ENCODE measurements at places on chromosomes 16 and 17.
A peak's percentile ranks its signal among the peaks of the same experiment; 100 is the strongest.

DNA sequence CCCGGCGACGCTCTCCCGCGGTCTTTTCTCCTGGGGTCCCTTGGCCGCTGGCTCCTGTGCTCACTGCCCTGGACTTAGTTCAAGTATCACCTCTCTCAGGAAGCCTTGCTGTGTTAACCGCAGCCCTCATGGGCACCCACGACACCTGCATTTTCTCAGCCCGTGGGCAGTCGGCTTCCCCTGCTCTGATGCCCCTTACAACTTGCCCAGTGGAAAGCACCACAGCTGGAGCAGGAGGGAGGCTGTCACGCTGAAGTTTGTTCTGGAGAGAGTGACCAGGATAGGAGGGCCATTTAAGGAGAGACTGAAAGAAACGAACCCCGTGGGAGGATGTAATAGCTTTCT lies 395 bp downstream of the STXBP4 start:
- DNase-seq: no peak

- DNase-seq: no peak
Observed at GRCh38 chr17:64496348-64496785, 487 bp downstream of the POLG2 start.

DNA sequence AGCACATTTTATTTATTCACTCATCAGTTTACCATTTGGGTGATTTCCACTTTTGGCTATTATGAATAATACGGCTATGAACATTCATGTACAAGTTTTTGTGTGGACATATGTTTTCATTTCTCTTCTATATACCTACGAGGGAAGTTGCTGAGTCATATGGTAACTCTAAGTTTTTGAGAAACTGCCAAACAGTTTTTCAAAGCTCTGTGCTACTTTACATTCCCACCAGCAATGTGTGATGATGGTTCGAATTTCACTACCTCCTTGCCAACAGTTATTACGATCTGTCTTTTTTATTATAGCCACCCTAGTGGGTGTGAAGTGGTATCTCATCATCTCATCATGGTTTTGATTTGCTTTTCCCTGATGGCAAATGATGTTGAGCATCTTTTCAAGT lies 63.7 kb upstream of the MRTFB start:
- DNase-seq: no peak

- no peak for DNase-seq
Observed at GRCh38 chr16:79638386-79638785, 37.8 kb upstream of the MAF start.

DNA sequence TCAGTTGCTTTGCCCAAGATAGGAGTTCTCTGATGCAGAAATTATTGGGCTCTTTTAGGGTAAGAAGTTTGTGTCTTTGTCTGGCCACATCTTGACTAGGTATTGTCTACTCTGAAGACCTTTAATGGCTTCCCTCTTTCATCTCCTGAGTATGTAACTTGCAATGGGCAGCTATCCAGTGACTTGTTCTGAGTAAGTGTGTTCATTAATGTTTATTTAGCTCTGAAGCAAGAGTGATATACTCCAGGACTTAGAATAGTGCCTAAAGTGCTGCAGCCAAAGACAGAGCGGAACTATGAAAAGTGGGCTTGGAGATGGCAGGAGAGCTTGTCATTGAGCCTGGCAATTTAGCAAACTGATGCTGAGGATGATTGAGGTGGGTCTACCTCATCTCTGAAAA lies 8.8 kb upstream of the TANGO6 start:
- DNase-seq: no peak

DNA sequence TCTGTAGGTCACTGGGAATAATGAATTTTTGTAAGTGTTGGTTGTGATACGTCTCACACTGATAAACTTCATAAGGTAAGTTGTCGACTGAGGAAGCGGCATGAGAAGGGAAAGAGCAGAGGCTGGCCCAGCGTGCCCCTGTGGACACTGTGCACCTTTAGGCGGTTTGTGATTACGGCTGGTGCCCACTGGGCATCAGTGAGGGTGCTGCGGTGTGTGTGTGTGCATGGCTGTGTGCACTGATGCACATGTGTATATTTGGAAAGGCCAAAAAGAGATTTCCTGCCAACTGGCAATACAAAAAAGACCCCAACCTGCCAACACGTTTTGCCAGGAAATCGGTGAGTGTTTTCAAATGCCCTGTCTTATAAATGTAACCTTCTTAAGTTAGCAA lies 11.9 kb downstream of the IRF8 start:
- DNase-seq: no peak

- DNase-seq: no peak
Observed at GRCh38 chr16:17307504-17307903, 163.3 kb downstream of the XYLT1 start.

DNA sequence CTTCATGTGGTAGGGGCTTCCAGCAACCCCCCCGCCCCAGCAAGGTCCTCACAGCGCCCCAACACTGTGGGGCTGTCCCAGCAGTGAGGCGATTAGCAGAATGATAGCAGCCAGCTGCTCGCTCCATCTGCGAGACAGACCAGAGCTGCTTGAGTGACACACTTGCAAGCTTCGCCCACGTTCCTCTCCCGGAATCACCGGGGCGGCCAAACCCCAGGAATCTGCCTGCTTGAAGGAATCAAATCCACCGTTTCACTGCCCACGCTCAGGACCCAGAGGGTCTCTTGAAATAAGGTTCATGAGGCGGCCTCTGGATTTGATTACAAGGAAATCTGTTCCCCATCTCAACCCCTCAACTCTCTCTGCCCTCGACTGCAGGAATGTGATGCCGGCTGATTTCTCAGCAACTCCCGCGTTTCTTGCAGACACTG lies 356.0 kb downstream of the C16orf95 start:
- no peak for DNase-seq

DNA sequence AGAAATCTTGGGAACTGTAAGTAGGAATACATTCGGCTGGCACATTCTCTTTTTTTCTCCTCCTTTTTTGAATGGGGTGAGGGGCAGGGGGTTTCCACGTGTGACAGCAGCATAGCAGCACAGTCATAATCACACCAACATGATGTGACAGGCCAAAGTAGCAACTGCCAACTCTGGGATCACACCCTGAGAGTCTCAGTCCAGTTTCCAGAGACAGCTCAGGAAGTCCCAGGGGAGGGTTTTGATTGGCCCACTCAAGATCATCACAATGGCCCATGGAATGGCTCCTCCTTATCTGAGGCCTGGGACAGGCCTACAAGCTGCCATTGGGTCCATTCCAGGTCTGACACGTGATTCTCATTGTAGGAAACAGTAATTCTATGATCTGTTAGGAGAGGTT lies 207.1 kb upstream of the ASIC2 start:
- no peak for DNase-seq

DNA sequence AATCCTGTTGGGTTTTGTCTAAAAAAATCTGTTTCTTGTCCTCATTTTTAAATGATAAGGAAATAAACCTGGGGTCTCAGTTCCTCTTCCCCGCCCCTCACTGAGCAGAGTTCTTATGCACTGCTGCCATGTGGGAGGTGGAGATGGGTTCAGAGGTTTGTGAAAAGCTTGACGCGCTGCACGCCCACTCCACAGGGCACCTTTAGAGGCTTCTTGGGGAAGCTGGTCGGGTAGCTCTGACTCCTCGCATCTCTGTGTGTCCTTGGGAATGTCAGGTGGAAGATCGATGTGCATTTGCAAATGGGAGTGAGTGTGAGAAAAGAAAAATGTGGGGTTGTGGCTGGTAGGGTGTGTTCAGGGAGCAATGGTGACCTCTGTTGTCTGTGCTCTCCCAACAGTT lies 4.7 kb upstream of the ZNHIT3 start:
- no peak for DNase-seq

DNA sequence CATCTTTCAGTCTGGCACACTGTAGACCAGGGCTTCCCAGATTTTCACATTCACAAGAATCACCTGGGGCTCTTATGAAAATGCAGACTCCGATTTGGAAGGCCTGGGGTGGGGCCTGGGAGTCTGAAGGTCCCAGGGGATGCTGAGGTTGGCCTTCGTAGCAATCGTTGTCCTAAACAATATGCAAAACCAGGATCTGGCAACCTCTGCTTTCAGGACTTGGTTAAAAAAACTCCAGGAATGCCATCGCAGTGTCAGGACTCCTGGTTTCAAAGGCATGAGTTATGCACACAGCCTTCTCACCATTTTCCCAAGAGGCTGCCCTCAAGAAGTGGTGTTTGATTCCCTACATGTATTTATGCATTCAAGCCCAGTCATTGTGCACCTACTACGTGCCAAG lies 6.7 kb downstream of the CLEC19A start:
- DNase-seq: no peak

DNA sequence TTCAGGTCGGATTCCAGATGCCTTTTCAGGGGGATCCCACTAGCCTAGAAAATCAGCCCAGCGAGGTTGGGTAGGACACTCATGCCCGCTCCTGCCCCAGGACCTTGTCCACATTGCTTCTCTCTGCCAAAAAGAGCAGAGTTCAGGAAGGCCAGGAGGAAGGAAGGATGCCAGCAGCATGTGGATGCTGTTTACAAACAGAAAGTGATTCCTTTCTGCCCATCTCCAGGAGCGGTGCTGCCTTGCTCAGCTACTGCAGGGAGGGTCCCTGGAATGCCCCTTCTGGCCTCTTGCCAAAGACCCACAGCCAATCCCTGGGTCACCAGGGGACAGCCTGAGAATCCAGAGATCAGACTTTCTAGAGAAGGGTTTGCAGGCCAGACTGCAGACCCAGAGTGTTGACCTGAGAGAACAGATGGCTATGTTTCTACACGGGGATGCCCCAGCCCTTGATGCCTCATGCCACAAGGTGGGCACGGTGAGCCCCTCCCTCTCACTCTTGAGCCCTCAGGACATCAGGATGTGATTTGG lies 32.3 kb upstream of the EMP2 start:
- no peak for DNase-seq

- no peak for DNase-seq
Observed at GRCh38 chr17:81419319-81419885, 24.1 kb downstream of the BAHCC1 start.

DNA sequence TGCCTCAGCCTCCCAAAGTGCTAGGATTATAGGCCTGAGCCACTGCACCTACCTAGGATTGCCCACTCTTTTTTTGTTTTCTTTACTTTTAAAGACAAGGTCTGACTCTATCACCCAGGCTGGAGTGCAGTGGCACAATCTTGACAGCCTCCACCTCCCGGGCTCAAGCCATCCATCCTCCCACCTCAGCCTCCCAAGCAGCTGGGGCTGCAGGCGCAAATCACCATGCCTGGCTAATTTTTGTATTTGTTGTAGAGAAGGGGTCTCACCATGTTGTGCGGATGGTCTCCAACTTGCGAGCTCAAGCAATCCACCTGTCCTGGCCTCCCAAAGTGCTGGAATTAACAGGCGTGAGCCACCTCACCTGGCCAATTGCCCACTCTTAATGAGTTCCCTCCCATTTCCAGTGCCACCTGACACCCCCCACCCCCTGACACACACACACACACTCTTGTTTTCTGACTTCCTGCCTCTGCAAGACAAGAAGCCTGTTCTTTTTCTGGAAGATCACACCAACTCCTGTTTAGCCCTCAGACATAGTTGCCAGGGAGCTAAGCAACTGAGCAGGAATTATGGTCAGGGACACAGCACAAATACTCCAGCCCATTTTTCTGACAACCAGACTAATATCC lies 2.6 kb downstream of the OVCA2 start:
- DNase-seq: no peak

- DNase-seq: no peak
Observed at GRCh38 chr16:85124636-85125346, 12.5 kb upstream of the CIBAR2 start.

DNA sequence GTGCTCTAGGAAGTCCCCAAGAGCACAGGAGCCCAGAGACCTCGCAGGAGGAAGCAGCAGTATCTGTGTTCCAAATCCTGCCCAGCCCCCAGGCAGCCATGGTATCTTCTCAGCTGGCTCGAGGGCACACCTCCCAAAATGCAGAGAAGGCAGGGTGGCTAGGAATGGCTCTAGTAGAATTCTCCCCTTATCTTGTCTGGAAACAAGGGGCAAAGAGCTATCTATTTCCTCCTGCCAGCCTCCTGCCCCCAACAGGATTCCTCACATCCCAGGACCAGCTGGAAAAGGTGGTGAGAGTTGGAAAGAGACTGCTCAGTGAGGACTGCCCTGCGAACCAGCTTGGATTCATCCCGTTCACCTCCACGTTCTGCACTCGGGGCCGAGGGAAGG lies 8.6 kb upstream of the TSPOAP1 start:
- peak; percentile 19 for DNase-seq

GRCh38 chr16:346587-346986 lies 5.9 kb downstream of the AXIN1 start:
- no peak for DNase-seq

DNA sequence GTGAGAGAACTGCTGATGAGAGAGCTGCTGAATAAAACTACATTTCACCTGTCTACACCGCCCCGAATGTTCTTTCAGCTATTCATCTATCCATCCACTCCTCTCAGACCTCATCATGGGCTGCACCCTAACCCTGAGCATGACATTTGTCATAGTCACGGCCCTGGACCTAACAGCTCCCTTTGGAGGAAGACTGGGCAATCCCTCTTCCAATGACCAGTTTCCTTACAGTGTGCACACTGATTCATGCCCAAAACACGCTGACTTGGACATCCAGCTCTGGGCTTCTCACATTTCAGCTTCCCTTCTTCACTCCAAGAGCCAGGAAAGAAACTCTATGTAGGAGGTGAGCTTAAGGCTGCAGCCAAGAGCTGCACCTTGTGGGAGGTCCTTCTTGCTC lies 41.8 kb upstream of the ARL4D start:
- DNase-seq: no peak

Measured in GM12892 (cell line).